Lung microvascular endothelial cell (primary cell): ENCODE measurements at places on chromosomes 7 and 10. TPM values are rescaled to one million over a fixed set of nuclear protein-coding genes. Genes with fewer than 3 reads are reported as not detected.

The TRPV5 gene
- total RNA-seq = not detected in 2 replicates

DNA sequence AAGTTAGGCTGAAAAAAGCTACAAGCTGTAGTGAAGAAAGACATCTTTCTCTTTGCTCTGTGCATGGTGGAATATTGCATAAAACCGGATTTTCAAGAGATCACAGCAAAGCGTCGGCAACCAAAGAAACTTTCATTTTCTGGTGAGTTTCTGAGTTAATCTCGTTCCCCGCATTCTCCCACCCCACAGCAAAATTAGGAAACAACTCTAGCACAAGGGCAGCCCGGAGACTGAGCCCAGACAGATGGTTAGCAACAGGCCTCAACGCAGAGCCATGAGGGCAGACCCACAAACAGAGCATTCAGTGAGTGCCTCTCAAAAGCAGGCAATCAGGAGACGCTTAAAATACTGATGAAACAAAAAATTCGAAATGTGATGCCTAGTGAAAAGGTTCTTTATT, 396.1 kb upstream of the KLF6 start:
- DNase-seq = no peak

GRCh38 chr7:43110791-43111535, 1.5 kb upstream of the HECW1 start:
- DNase-seq = no peak

DNA sequence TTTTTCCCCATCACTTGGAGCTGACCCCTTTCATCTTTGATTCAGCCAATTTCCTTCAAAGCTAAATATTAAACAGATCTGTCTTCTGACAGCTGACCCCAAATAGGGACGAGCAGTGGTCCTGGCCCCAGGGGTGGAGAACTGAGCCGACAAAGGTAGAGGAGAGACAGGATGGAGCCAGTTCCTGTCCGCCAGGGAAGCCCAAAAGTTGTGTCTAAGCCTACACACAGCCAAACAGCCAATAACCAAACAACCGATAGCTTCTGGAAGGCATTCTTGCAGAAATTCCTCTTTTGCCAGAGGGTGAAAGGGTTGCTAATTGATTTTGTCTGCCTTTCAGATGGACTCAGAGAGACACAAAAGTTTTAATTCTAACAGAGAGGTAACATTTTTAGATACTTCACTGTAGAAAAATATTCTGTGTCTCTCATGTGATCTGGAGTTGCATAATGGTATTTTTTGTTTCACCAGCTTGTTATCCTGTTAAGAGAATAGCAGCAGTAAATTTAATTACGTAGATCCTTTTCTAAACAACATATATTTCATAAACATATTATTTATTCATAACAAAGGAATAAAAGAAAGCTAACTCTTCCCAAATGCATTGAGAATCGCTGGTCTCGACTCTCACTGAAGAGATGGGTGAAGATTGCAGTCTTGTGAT, 161.7 kb upstream of the LYZL1 start:
- no peak for DNase-seq

- no peak for DNase-seq
Observed at GRCh38 chr7:46741938-46742540, 821.0 kb upstream of the IGFBP3 start.
